Spleen (tissue), 13 donors: ENCODE measurements at places on chromosomes 7 and 10.

DNA sequence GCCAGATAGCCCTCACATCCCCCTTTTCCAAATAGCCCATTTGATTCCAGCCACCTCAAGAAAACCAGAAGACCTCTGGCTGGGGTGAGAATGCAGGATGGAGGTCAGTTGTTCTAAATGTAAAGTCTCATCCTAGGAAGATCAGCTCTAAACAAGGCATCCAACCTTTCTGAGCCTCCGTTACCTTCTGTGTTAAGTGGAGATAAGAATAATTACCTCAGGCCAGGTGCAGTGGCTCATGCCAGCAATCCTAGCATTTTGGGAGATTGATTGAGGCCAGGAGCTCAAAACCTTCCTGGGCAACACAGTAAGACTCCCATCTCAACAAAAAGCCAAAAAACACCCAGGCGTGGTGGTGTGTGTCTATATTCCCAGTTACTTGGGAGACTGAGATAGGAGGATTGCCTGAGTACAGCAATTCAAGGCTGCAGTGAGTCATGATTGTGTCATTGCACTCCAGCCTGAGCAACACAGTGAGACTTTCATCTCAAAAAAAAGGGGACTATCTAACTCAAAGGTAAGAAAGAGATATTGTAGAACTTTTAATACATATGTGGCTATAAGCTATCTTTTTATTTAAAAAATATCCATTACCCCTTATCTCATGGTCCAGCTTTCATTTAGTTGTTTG, 43.5 kb downstream of the PRTFDC1 start:
- no peak for DNase-seq

- peak; percentile 88 for DNase-seq
Observed at GRCh38 chr7:2138146-2138765, 94.5 kb downstream of the MAD1L1 start.

- DNase-seq = no peak
Observed at GRCh38 chr10:113663908-113664307, at the start of gene NRAP. TSS of gene NRAP (minus strand) at chr10:113664041. CDS start at chr10:113663882, 159 bp downstream.

GRCh38 chr10:73899423-73899822, 11.5 kb upstream of the PLAU start:
- DNase-seq = no peak

DNA sequence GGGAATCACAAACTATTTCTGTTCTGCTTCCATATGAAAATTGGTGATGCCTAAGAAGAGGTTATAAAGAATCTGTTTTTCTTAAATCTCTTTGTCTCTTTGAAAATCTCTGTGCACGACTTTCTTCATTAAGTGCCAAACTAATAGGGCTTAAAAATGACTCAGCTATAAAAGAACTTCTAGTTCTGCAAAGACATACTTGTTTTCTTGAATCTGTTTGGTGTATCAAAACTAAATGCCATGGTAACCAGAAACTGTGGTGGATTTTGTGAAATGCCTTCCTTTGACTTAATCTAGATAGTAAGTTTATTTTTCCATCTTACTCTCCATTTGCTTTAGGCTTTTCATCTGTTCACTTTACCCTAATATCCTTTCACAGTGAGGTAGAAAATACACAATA, 417.8 kb downstream of the PARD3 start:
- no peak for DNase-seq

- no peak for DNase-seq
Observed at GRCh38 chr7:16260236-16260728, 161.1 kb downstream of the CRPPA start.

DNA sequence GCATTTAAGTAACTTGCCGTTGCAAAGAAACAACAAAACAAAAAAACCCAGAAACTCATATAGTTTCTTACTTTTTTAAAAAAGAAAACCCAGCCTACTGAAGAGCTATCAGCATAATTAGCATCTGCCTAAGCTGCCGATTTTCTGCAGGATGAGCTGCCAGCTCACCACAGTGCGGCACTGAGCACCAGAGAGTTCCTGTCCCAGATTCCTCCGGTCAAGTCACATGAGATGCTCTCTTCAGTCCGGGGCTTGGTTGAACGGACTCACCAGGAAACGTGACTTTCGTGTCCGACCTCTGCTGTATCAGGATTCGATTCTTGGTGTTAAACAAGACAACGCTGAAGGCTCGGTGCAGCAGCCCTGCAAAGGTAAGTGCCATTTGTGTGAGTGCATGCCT, 3.2 kb downstream of the IDI2 start:
- DNase-seq = no peak

GRCh38 chr7:105713488-105714465, 132.5 kb upstream of the EFCAB10 start:
- no peak for DNase-seq

GRCh38 chr10:129411393-129411705, 55.7 kb upstream of the MGMT start:
- DNase-seq = no peak

GRCh38 chr10:23692736-23693135, 253.9 kb downstream of the OTUD1 start:
- DNase-seq = no peak

- peak; percentile 81 for DNase-seq
Observed at GRCh38 chr10:102119417-102120141, 589 bp downstream of the LDB1 start.

DNA sequence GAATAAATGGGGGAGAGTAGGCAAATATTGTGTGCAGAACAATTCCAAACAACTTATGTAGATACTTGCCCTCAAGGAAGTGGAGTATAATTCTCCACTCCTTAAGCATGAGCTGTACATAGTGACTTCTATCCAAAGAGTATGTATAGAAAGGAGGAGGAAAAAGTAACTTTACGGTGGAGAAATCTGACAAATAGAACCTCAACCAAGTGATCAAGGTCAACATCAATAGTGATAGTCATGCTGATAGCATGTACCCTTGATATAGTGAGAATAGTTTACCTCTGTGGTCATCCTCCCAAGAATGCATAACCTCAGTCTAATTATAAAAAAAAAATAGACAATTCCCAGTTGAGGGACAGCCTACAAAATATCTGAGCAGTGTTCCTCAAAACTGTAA, 89.1 kb upstream of the NANOS1 start:
- DNase-seq = no peak

DNA sequence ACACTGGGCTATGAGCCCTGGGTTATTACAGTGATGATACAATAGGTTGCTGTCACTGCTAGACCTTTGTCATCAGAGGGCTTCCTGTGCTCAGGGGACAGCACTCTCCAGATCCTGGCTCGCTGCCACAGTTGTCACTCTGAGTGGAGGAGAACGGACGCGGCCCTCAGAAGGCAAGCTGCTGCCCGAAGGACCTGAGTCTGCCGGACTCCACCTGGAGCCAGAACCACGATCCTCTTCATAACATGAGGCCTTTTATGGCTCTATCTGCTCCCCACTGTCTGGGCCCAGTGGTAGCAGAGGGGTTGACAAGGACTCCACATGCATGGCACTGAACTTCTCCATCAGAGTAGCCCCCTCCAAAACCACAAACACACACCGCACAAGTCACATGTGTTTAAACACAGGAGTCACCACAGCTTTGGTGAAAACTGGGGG, 94.7 kb upstream of the EFCAB10 start:
- DNase-seq = peak; percentile 85
